ENCODE measurements at places on chromosomes 5 and 9.

GRCh38 chr5:39370555-39371366 is 6.5 kb upstream of the C9 start:
- no peak for DNase-seq

DNA sequence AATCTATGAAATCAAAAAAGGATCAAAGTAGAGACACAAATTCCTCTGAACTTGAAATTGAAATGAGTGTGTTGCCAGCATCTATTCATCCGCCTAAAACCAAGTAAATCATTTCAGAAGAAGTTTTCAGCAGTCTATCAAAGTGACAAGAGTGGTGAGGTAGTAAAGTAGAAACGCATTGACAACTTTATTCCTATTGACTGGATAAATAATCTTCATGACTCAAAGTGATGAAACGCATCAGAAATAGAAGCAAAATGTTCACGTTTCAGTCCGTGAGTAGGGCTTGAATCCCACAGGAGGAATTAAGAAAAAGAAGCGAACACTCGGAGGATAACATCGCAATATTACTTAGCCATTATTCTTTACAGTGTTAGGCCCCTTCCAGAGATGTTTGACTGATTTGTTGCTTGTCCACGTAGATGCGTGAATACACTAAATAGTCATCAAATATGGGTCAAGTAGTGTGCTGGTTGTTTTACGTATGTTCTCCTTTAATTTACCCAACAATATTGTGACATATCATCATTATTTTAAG is 314.4 kb downstream of the PLK2 start:
- no peak for DNase-seq

DNA sequence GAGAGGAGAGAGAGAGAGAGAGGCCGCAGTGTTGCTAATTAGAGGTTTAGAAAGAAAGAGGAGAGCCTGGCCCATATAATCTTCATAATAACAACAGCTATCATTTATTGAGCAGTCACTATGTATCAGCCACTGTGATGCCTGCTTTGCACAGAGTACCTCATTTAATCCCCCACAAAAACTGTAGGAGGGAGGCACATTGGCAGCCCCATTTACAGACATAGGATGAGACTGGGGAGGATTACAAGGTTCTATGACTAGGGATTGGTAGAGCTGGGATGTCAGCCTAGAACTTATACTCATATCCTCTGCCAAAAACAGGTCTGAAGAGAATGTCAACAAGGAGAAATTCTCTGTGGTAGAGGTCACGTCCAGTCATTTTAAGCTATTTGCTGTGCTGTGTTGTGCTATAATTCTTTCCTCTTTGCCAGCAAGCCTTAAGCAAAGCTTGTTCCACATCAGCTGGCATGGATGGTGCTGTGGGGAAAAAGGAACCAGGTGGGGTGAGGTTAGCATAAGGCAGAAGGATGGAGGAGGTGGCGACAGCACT is 6.7 kb upstream of the GCNT4 start:
- no peak for DNase-seq

GRCh38 chr9:68966496-68966944 is 47.4 kb downstream of the PRKACG start:
- no peak for DNase-seq

DNA sequence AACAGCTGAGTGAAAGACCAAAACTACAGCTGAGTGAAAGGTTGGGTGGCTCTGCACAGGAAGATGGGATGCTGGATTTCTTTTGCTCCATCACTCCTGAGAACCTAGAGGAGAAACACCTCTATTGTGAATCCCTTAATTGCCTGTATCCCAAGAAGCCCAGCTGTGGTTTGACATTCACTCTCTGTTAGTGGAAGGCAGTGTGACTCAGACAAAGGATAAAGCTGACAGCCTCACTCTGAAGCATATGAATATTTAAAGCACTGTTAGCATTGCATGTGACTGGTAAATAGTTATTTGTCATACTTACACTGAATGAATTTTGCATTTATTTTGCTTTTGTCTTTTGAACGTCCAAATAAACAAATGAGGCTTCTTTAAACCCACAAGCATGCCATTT is 367.1 kb upstream of the RIOK2 start:
- DNase-seq, result no peak

DNA sequence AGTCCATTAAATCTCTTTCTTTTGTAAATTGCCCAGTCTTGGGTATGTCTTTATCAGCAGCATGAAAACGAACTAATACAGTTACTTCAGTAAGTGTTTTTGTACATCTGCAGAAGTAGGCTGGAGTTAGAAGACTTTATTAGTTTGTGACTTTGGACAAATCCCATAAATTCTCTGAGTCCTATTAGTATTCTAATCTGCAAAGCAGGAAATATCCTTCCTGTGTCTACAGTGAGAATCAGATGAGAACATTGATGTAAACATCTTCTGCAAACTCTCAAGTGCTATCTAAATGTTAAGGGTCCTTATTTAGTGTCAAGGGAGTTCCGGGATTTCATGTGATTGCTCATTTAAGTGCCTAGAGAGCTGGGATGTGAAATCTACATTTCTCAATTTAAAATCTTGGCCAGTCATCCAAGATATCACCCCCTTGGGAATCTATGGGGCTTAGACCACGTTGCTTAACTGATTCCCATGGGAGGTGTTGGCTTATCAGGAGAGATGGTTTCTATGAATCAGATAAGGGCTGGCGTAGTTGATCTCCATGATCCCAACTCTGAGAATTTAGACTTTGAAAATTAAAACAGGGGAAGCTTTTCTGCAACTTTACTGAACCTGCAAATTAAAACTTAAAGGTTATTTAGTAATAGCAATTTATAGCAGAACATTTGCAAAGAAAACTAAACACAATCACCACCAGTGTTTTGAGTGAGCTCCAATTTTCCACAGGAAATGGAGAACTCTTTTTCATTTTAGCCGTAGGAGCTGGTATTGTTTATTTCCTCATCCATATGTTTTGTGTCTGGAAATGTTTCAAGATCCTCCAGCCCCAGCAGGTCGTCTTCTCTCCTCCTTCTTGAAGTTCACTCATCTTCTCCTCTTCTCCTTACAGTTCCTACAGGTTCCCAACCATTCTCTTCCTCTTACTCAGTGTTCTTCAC is 241.6 kb upstream of the CD180 start:
- no peak for DNase-seq
